ENCODE measurements at places on chromosomes 3 and 15.

- DNase-seq: no peak
Measured at GRCh38 chr3:102810937-102811336, 376.1 kb downstream of the ZPLD1 start.

DNA sequence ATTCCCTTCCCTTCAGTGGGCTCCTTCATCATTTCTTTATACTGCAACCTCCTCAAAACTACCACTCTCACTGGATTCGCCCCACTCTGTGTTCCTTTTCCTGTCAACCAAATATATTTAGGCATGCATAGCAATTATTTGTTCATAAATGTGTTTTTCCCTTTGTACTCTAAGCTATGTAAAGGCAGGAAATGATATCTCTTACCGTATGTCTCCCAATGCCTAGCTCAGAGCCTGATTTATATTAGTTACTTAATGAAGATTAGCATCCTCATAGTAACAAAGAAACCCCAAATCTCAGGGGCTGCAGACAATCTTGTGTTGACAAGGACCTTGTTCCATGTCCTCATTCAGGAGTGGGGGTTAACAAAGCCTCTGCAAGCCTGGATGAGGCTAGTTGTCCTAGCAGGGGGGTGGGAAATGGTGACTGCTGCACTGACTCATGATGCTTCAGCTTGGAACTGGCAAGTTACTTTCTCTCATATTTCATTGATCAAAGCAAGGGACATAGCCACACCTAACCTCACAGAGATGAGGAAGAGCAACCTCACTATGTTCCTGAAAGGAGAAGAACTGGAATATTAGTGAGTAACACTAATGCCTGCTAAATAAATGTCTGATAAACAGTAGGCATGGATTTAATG, 15.2 kb downstream of the PHLDB2 start:
- no peak for DNase-seq

DNA sequence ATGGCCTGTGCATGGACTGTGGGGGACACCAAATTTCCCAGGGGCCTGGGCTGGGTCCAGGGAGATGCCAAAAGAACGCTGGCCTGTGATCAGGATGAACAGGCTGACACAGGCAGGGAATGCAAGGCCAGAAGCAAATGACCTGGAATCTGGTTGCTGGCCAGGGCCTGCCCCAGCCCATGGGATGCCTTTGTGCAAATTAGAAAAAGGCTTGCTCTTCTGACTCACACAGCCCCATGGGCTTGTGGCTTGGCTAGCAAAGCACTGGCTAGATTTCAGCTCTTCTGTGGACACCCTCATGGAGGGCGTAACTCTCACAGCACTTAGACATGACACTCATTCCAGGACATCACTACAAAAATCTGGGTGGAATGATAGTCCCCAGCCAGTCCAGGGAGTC, 356.0 kb downstream of the SHQ1 start:
- no peak for DNase-seq

DNA sequence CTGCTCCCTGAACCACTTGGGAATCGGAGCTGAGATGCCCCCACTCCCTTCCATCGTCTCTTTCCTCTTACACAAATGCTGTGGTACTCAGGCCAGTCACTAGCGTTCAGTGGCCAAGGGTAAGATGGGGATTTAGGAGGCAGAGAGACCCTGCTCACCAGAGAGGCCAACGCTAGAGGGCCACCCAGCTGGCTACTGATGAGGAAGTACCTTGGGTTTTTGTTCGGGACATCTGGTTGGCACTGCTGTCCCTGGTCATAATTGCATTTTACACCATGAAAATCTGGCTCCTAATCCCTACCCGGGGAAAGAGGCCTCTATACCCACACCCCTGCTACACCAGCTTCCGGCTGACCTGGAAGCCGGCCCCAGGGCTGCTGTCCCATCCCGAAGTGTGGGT, 7.7 kb downstream of the MAP6D1 start:
- no peak for DNase-seq

- DNase-seq: no peak
Measured at GRCh38 chr3:186032321-186032720, 76.6 kb downstream of the ETV5 start.

GRCh38 chr15:40782609-40783227, 12.9 kb downstream of the C15orf62 start:
- no peak for DNase-seq

DNA sequence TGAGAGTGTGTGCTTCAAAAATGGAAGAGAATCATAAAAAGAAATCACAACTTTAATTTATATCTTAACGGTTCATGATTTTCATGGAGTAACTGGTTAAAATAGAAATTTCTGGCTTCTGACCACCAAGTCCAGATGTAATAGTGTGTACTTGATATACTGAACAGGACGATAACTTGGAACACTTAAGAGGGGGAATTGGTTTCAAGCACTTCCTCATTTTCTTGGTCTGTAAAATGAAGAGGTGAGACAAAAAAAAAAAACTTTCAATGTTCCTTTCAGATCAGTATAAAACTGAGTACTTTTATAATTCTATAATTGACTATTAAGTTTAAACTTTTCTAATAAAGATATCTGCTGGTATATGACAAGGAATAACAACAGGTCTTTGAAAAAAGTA, 64.0 kb upstream of the TRA2B start:
- no peak for DNase-seq

DNA sequence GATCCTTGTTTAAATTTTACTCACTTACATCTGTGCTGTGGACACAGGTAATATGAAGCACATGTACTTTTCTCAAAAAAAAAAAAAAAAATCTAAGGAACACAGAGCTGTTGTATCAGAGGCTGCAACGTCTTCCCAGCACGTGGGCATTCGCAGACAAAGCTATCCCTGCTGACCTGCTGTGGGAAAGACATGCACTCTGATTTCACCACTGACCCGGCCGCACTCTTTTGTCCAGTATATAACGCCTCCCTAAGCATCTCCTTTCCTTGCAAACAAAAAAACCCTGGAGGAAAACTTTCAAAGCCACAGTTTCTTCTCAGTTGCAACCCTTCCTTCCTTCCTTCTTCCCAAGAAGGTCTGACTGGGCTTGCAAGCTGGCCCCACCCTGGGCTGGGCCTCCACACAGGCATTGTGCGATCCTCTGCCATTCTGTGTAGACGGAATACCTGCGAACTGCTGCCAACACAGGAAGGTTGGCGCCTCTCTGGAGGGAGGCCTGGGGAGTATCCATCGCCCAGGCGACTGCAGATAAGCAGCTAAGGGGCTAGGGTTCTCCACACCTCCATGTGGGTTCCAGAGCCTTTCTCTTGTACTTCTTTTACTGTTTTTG, 50.8 kb downstream of the SLC12A8 start:
- no peak for DNase-seq

- DNase-seq: no peak
Measured at GRCh38 chr3:139301183-139301582, 42.6 kb upstream of the MRPS22 start.

DNA sequence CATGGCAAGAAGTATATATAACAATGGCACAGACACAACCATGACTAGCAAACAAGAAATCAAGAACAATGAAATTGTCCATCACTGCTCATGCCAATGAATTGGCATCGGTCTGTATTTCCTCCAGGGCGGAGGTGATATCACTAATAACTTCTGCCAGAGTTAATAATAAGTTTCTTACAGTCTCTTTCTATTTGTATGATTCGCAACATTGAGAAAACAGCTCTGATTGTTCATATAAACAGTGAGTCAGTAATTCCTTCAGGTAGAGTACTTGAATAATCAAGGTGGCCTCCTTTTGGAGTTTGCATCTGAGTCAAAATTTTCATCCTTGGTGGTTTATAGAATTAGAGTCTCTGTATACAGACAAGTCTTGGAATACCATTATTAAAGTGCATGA, 8.3 kb upstream of the SPICE1 start:
- DNase-seq: no peak

DNA sequence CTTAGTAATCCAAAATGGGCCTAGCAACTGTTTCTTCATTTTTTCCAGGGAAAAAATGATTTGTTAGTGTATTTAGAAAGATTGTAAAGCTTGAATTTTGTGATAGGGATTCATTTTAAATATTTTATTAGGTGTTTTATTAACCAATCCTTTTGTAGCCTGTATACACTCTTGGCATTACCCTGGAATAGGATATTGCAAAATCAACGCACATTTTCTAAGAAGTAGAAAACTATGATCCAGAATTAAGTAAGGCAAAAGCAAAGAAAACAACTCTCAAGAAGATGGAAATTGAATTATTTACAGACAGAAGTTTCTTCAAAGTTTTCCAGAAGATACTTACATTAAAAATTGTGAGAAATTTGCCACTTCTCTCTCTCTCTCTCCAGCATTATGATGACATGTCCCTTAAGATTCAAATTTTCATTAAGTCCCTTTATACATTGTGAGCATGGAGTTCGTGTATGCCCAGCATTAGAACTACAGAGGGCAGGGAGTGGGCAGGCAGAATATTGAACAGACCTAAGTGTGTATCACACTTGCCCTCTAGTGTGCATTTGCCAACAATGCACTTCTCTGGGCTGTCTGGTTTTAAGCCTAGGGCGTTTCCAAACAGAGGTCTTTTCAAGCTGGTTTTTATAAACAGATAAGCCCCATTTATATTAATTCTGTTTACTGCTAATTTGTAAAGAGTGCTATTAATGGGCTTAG, 28.5 kb upstream of the CMSS1 start:
- peak; percentile 42 for DNase-seq

GRCh38 chr3:26703519-26703918, 80.9 kb downstream of the LRRC3B start:
- no peak for DNase-seq

GRCh38 chr3:160981217-160981938, 123.8 kb downstream of the B3GALNT1 start:
- no peak for DNase-seq

DNA sequence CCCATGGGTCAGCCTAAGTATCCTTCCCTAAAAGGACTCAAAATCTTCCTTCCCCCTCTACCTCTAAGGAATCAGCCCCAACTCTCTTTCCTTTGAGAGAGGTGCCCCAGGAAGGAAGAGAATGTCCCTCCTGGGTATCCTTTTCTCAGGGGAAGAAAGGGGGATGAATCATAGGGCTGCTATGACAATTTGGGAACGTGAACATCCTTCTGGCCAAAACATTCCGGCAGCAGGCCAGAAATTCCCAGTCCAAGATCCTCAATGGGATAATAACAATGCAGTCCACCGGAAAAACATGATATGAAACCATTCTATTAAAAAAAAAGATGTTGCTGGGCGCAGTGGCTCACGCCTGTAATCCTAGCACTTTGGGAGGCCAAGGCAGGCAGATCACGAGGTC, 50.8 kb upstream of the CACNA2D3 start:
- no peak for DNase-seq

GRCh38 chr15:100537331-100537730, 8.6 kb upstream of the CERS3 start:
- no peak for DNase-seq

GRCh38 chr3:56251343-56251945, 216.8 kb downstream of the ERC2 start:
- peak; percentile 36 for DNase-seq

GRCh38 chr3:140021269-140021668, 86.3 kb downstream of the CLSTN2 start:
- DNase-seq: no peak

- peak; percentile 54 for DNase-seq
Measured at GRCh38 chr3:169619793-169620192, 43.7 kb downstream of the MECOM start.

DNA sequence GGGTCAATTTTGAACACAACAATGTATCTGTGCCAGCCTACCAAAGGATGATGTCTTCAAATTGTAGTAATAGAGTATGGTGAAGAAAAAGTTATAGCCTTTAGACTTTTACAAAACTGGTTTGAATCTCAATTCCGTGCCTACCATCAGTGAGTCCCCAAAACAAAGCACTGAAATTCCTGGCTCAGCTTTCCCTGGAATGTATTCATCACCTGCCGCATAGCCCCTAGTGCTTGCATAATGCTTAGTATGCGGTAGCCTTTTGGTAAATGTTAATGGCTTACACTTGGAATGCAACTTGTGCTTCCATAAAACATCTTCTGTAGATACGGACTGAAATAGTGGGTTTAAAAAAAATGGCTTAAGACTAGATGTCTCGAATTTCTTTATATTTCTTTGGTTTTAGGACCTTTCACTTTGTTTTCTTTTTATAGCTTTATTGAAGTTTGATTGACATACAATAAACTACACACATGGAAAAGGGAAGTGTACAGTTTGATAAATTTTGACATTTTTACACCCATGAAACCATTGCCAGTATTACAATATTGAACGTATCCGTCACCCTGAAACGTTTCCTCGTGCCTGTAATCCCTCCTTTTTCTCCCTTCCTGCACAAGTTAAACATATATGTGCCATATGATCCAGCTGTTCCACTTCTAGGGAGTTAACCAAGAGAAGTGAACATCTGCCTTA, 12.1 kb downstream of the SACM1L start:
- no peak for DNase-seq

GRCh38 chr15:70588613-70589012, 174.7 kb downstream of the UACA start:
- DNase-seq: no peak

DNA sequence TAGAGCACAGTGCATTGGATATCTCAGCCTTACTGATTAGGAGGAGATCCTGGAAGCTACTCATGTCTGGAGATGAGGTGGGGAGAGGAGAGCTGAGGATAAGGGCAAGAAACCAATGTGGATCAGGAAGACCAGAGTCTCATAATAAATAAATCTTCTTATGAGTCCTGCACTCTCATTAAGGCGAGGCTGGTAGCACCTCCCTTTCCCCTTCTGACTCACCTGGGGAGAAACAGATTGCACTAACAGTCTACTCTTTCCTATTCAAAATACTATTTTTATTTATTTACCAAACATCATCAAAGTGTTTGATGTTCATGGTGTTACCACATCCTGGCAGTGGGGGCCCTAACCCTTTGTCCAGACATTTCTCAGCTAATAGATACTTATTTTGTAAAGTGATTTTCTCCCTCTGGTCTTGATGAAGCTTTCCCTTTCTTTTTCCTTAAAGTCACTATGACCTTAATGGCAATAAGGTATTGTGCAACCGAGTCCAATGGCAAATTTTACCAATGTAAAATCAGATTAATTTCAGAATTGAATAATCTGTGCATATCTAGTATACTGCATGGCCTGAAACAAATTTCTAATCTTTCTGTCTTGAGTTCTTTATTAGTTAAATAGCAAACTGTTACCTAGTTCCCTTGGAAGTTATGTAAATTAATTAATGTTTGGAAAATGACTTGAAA, 81.1 kb downstream of the IQCH start:
- no peak for DNase-seq

DNA sequence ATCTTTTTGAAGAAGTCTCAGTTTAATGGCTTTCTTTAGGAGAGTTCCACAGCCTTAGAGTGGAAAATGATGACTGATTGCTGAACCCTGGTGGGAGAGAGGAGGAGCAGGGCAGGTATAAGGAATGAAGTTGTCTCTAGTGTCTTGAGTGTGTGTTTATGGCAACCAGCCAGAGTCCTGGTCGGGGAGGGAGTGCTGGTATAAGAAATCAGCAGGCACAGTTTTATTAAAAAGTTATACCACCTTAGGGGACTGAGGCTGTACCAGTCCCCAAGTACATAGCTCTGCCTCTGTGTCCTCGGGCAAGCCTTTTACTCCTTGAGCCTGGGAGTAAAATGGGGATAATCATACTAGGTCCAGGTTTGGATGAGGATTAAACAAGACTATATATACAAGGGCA, 29.8 kb downstream of the SLC22A14 start:
- DNase-seq: no peak
